A549 treated with ZK216348 at 1 μM for 4 hours (cell line): ENCODE measurements at places on chromosomes 12 and 14. TPM values are rescaled to one million over a fixed set of nuclear protein-coding genes. Genes with fewer than 3 reads are reported as not detected.

The GPRC5D gene
- not detected in 5 replicates for total RNA-seq

The A2M gene
- 0.47 TPM in 1 of 5 replicates, not detected in the others for total RNA-seq

The APOF gene
- not detected in 5 replicates for total RNA-seq

The ARMH4 gene
- total RNA-seq = 0.53 to 1.1 TPM (median 0.62 TPM) in 5 replicates
